Activated T-cell treated with anti-CD3 and anti-CD28 coated beads, Interleukin-2, amount 50 U/mL, for 72 hours (primary cell): ENCODE measurements at places on chromosomes 4 and X. TPM values are rescaled to one million over a fixed set of nuclear protein-coding genes. Genes with fewer than 3 reads are reported as not detected.
A peak's percentile ranks its signal among the peaks of the same experiment; 100 is the strongest.

The CXorf51B gene
- not detected for total RNA-seq

The NXF2B gene
- not detected for total RNA-seq

The BMX gene
- total RNA-seq: not detected

DNA sequence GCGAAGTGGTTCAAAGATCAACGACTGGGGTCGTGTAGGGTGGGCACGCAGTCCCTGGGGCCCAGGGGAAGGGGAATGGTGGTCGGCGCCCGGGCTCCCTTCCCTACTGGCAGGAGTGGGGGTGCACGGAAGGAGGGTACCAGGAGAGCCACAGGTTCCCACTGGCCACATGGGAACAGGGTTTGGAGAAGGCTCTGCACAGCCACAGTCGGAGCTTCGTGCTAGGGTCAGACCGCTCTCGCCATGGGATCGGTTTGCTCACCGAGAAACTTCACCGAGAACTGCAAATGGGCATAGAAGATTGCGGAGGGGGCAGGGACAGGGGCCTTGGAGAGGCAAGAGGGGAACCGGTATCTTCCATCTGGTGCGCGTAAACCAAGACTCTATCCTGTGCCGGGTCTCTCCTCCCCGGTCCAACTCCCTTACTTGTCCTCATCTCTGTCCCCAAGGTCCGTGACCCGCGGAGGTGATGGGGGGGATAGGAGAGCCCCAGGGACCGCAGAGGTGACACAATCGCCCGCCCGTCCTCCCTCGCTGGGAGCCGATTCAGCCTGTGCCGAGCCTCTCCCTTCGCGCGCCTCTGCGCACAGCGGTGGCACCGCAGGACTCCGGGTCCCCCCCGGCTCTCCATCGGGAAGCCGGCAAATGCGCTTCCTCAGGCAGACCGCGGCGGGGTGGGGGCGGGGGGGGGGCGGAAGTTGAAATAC, 1.0 kb downstream of the SCD5 start:
- no peak overlapping the region for H3K27ac ChIP-seq
- no peaks in the 10 kb centered on the region for H3K36me3 ChIP-seq
- peak; percentile 19 for DNase-seq
- H3K27me3 ChIP-seq: peaks cover 52% of the 10 kb centered on the region

- H3K4me1 ChIP-seq: no peaks in the 10 kb centered on the region
- no peak overlapping the region for H3K4me3 ChIP-seq
- H3K27ac ChIP-seq: no peak overlapping the region
- no peak for DNase-seq
- H3K36me3 ChIP-seq: peaks cover 1% of the 10 kb centered on the region
Measured at GRCh38 chr4:13860126-13860525, 232.6 kb upstream of the BOD1L1 start.

GRCh38 chr4:8938137-8938536, 66.5 kb upstream of the HMX1 start:
- no peaks in the 10 kb centered on the region for H3K4me1 ChIP-seq
- H3K27me3 ChIP-seq: no peaks in the 10 kb centered on the region
- DNase-seq: no peak
- H3K4me3 ChIP-seq: no peak overlapping the region

DNA sequence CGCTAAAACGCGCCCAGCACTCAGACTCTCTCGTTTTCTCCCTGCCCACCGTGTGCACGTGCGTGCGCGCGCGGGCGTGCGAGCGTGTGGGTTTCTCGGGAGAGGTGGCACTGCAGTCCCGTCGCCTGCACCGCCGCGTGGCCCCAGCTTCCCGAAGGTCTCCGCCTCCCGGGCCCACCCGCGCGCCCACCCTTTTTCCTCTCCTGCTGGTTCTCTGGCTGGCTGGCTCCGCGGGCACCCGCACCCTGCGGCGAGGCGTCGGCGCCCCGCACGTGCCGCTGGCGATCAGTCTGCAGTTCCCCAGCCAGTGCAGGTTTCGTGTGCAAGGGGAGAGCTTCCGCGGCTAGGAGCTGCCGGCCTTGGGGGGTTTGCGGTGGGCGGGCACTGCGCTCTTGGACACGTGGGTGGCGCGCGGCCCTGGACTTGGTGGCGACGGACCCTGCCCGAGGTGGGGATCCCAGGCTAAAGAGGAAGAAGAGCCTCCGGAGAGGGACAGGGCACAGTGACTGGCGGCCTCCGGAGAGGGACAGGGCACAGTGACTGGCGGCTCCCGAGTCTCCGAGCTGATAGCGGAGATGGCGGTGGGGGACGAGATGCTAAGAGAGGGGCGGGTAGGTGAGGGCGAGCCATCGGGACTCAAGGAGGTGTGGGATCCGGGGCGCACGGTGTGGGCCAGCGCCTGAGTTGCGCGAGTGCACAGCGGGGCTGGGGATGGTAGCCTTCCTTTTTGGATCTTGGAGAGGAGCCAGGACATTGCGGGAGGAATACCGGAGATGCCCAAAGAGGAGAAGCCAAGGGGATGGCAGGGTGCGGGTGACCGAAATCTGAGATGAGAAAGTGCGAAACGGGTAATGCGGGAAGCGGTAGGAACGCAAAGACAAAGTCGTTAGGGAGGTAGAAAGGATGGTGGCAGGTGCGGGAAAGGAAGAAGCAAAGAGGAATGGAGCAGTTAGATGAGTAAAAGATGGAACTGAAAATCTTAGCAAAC, at the start of gene FAM184B:
FAM184B (minus strand) TSS at position 322 of the 988 bp plus-strand sequence. CDS start 322 bp downstream, outside the sequence.
- H3K4me1 ChIP-seq: peaks cover 19% of the 10 kb centered on the region
- DNase-seq: peak; percentile 7
- H3K36me3 ChIP-seq: peaks cover 2% of the 10 kb centered on the region
- no peak within 1 kb of the TSS for H3K27ac ChIP-seq

GRCh38 chr4:526189-526909, 27.3 kb downstream of the PIGG start:
- H3K36me3 ChIP-seq: peaks cover 37% of the 10 kb centered on the region
- no peak overlapping the region for H3K4me3 ChIP-seq
- no peak for DNase-seq
- H3K4me1 ChIP-seq: no peaks in the 10 kb centered on the region
- no peak overlapping the region for H3K27ac ChIP-seq
- H3K27me3 ChIP-seq: no peaks in the 10 kb centered on the region
